ENCODE measurements at places on chromosomes 3 and 15.

GRCh38 chr15:95872366-95872771 is 458.1 kb upstream of the NR2F2 start:
- no peak for DNase-seq

- DNase-seq, result no peak
Observed at GRCh38 chr3:56706629-56707028, 23.6 kb upstream of the TASOR start.

- no peak for DNase-seq
Observed at GRCh38 chr15:58393241-58393662, 38.5 kb upstream of the LIPC start.

- no peak for DNase-seq
Observed at GRCh38 chr3:130916507-130917167, 22.8 kb downstream of the ATP2C1 start.

- DNase-seq, result no peak
Observed at GRCh38 chr3:55678546-55679216, 191.6 kb upstream of the WNT5A start.

DNA sequence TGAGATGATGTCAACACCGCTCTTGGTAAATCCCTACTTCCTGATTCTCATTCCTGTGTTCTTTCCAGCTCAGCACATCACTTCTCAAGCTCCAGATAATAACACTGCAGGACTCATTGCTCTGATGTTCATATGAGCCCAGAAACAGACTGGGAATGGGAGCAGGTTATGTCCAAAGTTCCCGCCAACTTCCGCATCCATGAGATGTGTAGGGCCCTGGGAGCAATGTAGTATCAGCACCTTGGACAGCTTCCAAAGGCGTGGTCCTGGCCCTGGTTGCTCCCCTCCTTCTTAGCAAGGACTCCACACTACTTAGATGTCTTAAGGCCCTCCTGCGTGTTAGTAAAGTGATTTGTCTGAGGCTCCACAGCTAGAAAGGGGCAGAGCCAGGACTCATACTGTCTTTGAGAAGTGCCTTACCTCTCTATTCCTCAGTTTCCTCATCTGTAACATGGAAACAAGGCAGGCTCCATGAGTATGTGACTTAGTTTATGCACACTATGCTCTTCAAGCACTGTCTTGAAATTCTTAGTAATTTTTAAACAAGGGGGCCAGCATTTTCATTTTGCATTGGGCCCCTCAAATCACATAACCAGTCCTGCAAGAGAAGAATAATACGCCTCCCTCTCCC is 27.9 kb upstream of the SLC6A1 start:
- no peak for DNase-seq

- DNase-seq, result peak; percentile 37
Observed at GRCh38 chr3:124557433-124558232, 172.6 kb upstream of the UMPS start.

DNA sequence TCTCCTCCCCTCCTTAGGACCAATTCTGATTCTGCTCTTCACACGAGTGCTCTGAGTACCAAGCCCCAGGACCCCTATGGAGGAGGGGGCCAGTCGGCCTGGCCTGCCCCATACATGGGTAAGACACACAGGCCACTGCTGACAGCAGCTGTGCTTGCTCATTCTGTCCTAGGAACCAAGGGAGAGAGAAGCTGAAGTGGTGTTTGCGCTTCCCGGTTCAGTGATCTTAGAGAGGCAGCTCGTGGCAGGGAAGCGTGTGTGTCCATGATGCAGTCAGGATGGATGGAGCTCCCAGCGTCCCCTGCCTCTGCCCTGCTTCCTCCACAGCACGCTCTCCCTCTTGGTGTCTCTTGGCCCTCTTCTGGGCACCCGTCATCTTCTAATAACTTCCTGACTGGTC is 77.6 kb downstream of the CRTC3 start:
- no peak for DNase-seq

GRCh38 chr3:50010959-50011358 is 71.0 kb downstream of the RBM6 start:
- DNase-seq, result no peak

- no peak for DNase-seq
Observed at GRCh38 chr3:7195934-7196333, 335.0 kb downstream of the GRM7 start.

GRCh38 chr3:125462722-125463299 is 57.2 kb downstream of the SNX4 start:
- no peak for DNase-seq

DNA sequence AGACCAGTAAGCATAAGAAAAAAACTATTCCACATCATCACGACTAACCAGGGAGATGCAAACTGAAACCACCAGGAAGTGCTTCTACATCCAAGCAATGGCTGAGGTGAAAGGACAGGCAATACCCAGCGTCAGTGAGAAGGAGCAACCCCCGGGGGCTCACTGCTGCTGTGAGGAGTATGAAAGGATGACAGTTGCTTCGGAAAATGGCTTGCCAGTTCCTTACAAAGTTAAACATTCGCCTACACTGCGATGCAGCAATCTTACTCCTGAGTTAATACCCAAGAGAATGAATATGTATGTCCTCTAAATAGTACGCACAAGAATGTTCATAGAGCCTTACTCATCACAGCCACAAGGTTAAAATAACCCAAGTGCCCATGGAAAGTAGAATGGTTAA is 13.3 kb upstream of the PLXNA1 start:
- DNase-seq, result no peak

- no peak for DNase-seq
Observed at GRCh38 chr3:143441516-143442171, 322.1 kb downstream of the CHST2 start.

GRCh38 chr3:170862618-170863374 is 7.2 kb downstream of the RPL22L1 start:
- no peak for DNase-seq

DNA sequence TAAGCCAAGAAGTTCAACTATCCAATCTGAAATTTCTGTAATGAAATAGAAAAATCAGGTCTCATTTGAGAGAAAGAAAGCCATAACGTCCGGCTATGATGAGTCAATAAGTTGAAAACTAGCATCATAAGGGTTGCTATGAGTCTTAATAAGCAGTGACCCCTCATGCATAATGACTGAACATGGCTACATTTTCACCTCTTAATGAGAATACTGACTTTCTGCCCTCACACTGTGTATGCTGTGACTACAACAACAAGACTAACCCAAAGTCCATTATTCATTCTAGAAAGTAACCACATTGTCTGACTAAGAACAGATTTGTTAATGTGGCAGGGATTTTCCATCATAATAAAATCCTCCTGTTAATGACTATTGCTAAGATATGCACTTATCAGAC is 884.0 kb upstream of the CADM2 start:
- no peak for DNase-seq

- peak; percentile 72 for DNase-seq
Observed at GRCh38 chr3:99509224-99509623, 129.2 kb upstream of the COL8A1 start.

DNA sequence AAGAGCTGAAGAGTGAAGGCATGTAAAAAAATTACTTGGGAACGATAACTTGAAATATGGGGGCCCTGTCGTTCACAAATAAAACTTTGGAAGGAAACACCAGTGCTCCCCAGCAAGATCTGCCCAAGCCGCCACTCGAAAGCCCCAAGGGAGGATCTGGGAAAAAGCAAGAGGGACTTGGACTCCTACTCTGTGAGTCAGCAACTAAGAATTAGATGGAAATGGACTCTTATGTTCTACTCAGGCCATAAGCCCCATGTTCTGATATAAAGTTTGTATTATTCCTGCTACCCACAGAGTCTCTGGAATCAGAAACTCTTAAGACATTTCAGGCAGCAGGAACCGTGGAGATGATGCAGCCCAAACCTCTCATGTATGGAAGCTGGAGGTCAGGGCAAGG is 75.7 kb downstream of the ITGB5 start:
- no peak for DNase-seq

DNA sequence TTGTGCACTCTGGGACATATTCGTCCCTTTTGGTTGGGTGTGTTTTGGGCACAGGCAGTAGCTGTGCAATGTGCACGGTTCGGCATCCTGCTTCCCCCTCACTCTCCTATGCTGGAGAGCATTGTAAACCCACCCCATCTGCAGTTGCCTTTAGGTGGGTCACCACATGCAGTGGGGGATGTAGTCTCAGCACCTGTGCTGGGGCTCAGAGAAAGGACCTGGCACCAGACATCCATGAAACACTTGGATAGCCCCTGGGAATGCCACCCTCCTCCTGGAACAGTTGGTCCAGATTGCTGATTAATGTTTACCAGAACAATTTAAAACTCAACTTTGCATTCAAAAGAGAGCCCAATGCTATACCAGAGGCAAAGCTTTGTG is 123.9 kb upstream of the MEF2A start:
- no peak for DNase-seq

DNA sequence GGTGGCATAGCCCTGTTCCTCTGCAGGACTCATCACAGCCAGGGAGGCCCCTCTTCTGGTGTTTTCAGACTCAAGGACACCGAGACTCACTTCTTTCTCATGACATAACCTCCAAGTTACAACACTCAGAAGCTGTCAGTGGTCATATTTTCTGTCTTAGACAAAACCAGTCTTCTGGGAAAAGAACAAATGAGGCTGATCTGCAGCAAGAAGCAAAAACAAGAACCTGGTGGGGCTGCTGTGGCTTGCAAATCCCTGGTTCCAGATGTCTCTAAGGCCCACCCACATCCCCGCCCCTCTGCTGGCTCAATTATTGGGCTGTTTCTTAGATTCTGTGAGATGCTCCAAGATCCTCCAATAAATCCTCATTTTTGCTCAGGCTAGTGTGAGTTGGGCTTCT is 16.6 kb upstream of the LOXL1 start:
- no peak for DNase-seq

- DNase-seq, result no peak
Observed at GRCh38 chr3:36678216-36679013, 85.9 kb downstream of the DCLK3 start.

DNA sequence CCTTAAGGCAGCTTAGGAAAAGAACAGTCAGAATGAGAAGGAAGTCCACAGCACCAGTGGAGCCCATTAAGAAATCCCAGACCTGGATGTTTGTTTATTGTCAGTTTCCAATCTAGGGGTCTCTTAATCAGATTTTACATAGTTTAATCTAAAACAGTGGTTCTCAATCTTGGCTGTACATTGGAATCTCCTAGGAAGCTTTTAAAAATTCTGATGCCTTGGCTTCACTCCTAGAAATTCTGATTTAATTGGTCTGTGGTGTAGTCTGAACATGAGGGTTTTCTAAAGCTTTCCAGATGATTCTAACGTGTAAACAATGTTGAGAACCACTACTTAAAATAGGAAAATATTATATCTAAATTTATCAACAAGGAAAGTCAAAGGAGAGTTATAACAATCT is 56.6 kb upstream of the SPRED1 start:
- peak; percentile 60 for DNase-seq

- no peak for DNase-seq
Observed at GRCh38 chr3:157508461-157508860, 5.2 kb upstream of the VEPH1 start.

GRCh38 chr3:195028877-195029606 is 241.9 kb downstream of the XXYLT1 start:
- no peak for DNase-seq

DNA sequence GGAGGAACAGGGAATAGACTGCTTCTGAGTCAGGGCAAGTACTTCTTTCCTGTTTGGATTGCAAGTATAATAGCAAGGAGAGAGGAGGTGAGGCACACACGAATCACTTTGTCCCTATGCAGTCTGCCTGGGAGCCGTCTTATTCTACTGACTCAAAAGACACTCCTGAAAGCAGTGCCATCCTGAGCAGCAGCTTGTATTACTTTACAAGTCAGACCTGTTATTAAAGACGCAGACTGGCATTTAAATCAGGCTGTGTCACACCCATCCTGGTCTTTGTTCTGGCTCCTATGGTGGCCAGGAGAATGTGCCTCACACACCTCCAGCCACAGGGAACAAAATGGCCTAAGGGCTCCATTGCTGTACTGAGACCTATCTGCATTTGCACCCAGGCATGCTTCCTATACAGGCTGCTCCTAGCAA is 17.9 kb upstream of the SQOR start:
- DNase-seq, result no peak

- DNase-seq, result no peak
Observed at GRCh38 chr3:43736558-43737440, 46.1 kb downstream of the ABHD5 start.

- DNase-seq, result no peak
Observed at GRCh38 chr3:60399292-60399691, 852.0 kb downstream of the FHIT start.

DNA sequence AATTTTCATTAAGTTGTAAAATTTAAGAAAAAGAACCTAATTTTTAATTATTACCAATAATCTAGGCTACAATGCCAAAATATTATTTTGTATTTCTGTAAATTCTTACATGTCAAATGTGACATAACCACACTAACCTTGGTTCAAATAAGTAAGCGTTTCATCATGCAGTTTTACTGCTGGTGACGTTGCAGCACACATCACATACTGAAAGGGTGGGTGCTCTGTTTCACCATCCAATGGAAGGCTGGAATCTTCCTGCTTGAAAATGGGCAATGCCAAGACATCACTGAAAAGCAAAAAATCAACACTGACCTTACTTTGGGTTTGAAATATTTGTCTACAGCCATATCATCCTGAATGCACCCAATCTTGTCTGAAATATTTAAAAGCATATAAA is 14.8 kb downstream of the UBP1 start:
- DNase-seq, result no peak

GRCh38 chr3:98232489-98232888 is 31.6 kb upstream of the OR5H6 start:
- DNase-seq, result no peak

- DNase-seq, result no peak
Observed at GRCh38 chr3:177554895-177555759, 357.8 kb upstream of the TBL1XR1 start.

GRCh38 chr3:171875923-171876412 is 32.8 kb downstream of the TMEM212 start:
- no peak for DNase-seq

DNA sequence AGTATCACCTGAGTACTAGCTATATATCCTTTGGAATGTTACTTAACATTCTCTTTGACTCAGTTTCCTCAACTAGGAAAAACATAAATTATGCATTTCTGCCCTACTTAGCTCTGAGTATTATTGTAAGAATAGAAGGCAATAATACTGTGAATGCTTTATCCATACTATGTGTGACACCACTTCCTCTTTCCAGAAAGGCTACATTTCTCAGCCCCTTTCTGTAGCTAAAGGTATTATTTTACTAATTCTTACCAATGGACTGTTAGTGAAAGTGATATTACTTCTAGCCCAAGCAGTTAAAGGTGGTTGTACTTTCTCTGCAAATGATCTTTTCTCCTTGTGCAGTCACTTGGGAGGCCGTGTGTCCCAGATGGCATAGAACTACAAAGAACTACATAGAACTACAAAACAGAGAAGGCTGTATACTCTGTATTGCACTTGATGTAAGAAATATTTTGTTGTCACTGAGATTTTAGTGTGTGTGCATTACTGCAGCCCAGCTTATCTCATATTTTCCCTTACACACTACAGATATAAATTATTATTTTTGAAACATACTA is 35.1 kb downstream of the MYH15 start:
- DNase-seq, result no peak

DNA sequence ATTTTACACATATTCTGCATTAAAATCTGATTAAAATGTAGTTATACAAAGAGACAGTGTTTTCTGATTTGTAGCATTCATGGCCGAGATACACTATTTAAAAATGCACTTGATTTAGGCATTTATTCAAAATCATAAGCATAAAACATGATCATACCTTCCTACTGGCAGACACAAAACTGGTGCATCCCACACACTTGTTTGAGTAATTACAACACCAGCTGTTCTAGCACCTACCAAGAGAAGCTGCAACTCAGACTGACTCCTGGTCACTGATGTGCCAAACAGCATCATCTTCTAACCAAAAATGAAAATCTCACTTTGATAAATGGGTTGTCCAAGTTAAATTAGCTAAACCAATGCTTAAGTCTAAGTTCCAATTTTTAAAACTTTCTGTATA is 262.7 kb upstream of the NSMCE3 start:
- DNase-seq, result no peak

Measured in fibroblast of skin of left quadriceps (primary cell).